ENCODE measurements at places on chromosomes 5 and 9. TPM values are rescaled to one million over a fixed set of nuclear protein-coding genes. Genes with fewer than 3 reads are reported as not detected.

Gene NUDT12
- 0.20 TPM for total RNA-seq

Gene EPB41L4B
- 0.18 TPM for total RNA-seq

Gene EFNA5
- total RNA-seq, result not detected

GRCh38 chr5:108765647-108766046, 17.9 kb downstream of the FER start:
- no peak for DNase-seq

- DNase-seq, result no peak
Observed at GRCh38 chr9:84404095-84404686, 63.6 kb upstream of the SLC28A3 start.

Gene NR2F1-AS1
- total RNA-seq, result not detected

DNA sequence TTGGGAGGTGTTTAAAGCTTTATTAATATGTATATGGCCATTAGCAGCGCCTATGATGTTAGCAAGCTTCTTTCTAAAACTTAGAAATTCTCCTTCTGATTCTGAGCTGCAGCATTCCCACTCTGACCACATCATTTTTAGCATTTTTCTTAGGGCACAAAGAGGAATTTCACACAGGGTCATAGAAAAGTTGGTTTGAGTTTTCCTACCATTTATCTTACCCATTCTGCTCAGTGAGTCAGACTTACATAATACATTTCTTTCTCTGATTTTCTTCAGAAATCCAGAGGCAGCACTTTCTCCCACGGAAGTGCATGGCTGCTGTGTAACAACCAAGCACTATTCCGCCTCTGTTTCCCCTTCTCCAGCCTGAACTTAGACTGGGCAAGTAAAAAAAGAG, 246.6 kb downstream of the ARL15 start:
- no peak for DNase-seq

DNA sequence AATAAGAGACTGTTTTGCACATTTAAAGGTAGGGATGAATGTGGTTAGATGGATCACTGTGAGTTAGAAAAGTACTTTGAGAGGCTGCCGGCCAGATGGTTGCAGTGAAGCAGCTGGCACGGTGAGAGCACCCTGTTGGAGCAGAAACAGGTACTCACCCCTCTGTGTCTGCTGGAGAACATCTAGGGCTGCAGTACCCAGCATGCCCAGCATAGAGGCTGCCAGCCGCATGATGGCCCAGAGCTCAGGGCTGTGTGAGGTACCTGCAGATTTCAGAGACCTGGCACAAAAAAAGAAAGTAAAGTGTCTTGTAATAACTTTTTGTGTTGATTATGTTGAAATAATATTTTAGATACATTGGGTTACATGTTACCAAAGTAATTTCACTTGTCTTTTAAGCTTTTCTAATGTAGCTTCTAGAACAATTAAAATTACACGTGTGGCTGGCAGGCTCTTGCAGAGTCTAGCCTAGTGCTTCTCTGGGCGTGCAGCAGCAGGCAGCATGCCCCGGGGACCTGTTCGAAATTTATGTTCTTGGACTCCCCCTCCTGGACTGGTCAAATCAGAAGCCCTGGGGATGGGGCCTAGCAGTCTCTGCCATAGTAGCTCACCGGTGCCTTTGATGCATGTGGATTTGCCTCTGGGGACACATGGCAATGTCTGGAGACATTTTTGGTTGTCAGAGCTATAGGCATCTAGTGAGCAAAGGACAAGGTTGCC, 11.1 kb downstream of the WDR5 start:
- DNase-seq, result no peak
